Memory B cell (primary cell): ENCODE measurements at places on chromosomes 13 and 19.

DNA sequence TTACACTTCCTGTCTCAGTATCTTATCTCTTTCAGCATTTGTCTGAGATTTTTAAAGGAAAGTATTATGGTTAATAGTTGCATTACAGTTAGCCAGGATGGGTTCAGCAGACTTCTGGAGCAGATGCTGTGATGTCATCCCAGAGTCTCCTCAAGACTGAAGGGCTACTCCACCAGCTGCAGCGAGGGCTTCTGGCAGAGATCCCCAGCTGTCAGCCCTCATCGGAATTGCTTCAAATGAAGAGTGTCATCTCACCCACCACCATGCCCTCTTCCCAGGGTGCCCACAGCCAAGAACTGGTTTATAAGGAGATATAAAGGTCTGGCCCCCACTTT lies 84.4 kb downstream of the FAM216B start:
- H3K36me3 ChIP-seq: peaks cover 1% of the 10 kb centered on the region
- H3K27ac ChIP-seq: no peak overlapping the region

DNA sequence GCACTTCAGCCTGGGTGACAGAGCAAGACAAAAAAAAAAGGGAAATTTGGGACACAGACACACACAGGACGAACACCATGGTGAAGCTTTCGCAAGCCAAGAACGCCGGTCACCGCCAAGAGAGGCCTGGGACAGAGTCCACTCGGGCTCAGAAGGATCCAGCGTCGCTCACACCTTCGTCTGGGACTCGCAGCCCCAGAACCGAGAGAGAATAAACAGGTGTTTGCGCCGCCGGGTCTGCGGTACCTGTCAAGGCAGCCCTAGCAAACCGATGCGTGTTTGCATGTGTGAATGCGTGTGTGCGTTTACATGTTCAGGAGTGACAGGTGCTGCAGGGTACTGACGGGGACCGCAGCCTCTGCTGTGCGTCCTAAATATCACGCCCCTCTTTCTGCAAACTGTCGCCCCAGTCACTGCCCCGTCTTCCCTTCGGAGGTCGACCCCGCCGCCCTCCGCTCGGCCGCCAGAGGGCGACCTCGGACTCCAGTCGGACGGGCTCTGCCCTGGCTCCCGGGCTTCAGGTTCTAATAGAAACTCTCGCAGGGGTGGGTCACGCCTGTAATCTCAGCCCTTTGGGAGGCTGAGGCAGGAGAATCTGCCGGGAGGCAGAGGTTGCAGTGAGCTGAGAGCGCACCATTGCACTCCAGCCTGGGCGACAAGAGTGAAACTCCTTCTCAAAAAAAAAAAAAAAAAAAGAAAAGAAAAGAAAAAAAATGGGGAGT lies 11.8 kb upstream of the CSNK1G2 start:
- H3K4me3 ChIP-seq: peak overlapping the region; percentile 81
- H3K4me1 ChIP-seq: peaks cover 26% of the 10 kb centered on the region
- DNase-seq: peak; percentile 94
- no peaks in the 10 kb centered on the region for H3K27me3 ChIP-seq
- no peaks in the 10 kb centered on the region for H3K36me3 ChIP-seq

GRCh38 chr19:54387991-54388801 lies 23.5 kb upstream of the LAIR1 start:
- H3K27me3 ChIP-seq: peaks cover 6% of the 10 kb centered on the region
- DNase-seq: peak; percentile 26
- no peaks in the 10 kb centered on the region for H3K36me3 ChIP-seq
- peak overlapping the region; percentile 61 for H3K27ac ChIP-seq
- peaks cover 30% of the 10 kb centered on the region for H3K4me1 ChIP-seq
- H3K4me3 ChIP-seq: peak overlapping the region; percentile 85

DNA sequence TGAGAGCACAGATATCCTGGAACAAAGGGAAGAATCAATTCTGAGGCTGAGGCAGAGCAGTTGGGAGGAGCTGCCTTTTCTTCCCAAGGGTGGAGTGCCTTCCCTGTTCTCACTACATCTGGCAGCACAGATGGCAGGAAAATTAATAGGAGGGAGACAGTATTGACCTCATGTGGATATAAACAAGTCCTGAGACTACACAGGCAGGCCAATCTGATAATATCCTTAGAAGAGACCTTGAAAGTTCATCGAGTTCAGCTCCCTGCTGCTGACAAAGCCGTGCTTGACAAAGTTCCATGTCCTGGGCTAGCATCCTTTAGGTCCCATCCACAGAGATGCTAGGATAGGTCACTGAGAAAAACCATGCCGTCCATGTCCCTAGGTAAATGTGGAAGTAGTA lies 1451.5 kb downstream of the EFNB2 start:
- H3K4me1 ChIP-seq: no peaks in the 10 kb centered on the region
- no peak overlapping the region for H3K27ac ChIP-seq
- H3K27me3 ChIP-seq: no peaks in the 10 kb centered on the region
- no peak overlapping the region for H3K4me3 ChIP-seq
- H3K36me3 ChIP-seq: no peaks in the 10 kb centered on the region

- H3K4me3 ChIP-seq: peak overlapping the region; percentile 97
- peaks cover 8% of the 10 kb centered on the region for H3K36me3 ChIP-seq
- DNase-seq: peak; percentile 35
- peak overlapping the region; percentile 95 for H3K27ac ChIP-seq
- H3K4me1 ChIP-seq: peaks cover 60% of the 10 kb centered on the region
- H3K27me3 ChIP-seq: no peaks in the 10 kb centered on the region
Observed at GRCh38 chr19:55254625-55254977, 4.2 kb downstream of the PPP6R1 start.

DNA sequence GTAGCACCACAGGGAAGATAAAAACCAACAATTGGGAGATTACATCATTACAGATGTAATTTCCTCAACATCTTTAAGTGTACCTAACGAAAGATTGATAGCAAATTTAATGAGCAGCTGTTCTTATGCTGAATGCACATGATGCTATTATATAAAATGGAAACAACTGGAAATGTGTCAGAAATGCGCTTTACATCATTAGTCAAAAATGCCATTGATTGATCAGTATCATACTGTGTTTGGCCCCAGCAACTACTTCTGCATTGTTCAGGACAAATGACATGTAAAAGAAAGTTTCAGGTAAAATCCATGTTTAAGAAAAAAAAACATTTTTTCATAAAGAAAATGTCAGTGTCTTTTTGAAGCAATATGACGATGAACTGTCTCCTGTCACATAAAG lies 625.5 kb upstream of the MIR17HG start:
- H3K4me3 ChIP-seq: no peak overlapping the region
- no peaks in the 10 kb centered on the region for H3K4me1 ChIP-seq

GRCh38 chr19:30118760-30119159 lies 176.7 kb downstream of the URI1 start:
- no peak overlapping the region for H3K27ac ChIP-seq
- H3K27me3 ChIP-seq: peaks cover 8% of the 10 kb centered on the region
- H3K4me1 ChIP-seq: peaks cover 4% of the 10 kb centered on the region
- no peak overlapping the region for H3K4me3 ChIP-seq

DNA sequence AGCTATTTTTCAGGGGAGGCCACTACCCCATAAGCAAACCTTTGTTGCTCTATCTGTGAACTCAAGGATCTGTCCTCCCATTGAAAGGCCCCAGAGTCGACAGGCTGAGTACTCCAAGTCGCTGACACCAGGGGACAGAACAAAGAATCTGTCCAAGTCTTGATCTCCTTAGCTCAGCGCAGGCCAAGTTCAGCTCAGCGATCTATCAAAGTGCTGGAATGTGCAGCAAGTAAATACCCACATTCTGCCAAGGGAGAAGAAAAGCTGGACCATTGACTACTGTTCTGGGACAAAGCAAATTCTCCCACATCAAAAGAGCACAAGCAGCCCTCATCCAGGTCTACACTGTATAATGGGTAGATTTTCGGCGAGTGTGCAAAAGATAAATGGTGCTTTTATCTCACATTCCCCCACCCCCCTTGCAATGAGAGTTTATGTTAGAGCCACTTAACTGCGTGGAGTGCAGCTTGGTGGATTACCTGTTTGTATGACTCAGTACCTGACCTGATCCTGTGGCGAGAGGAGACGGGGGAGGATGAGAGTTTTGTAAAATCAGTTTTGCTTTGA lies 391.7 kb upstream of the SGCG start:
- H3K4me1 ChIP-seq: no peaks in the 10 kb centered on the region
- H3K4me3 ChIP-seq: no peak overlapping the region
- H3K36me3 ChIP-seq: no peaks in the 10 kb centered on the region
- no peak for DNase-seq
- H3K27me3 ChIP-seq: peaks cover 3% of the 10 kb centered on the region

- no peaks in the 10 kb centered on the region for H3K4me1 ChIP-seq
- no peaks in the 10 kb centered on the region for H3K36me3 ChIP-seq
- no peaks in the 10 kb centered on the region for H3K27me3 ChIP-seq
- no peak overlapping the region for H3K27ac ChIP-seq
Observed at GRCh38 chr13:110957181-110957884, 42.5 kb upstream of the ANKRD10 start.

- no peak overlapping the region for H3K4me3 ChIP-seq
- H3K36me3 ChIP-seq: no peaks in the 10 kb centered on the region
- peaks cover 3% of the 10 kb centered on the region for H3K27me3 ChIP-seq
- H3K27ac ChIP-seq: no peak overlapping the region
Observed at GRCh38 chr13:44703371-44703770, 127.2 kb upstream of the TSC22D1 start.

GRCh38 chr19:47057328-47057727 lies 8.9 kb upstream of the TMEM160 start:
- no peaks in the 10 kb centered on the region for H3K4me1 ChIP-seq
- no peaks in the 10 kb centered on the region for H3K36me3 ChIP-seq
- H3K27me3 ChIP-seq: peaks cover 5% of the 10 kb centered on the region
- no peak for DNase-seq
- H3K27ac ChIP-seq: no peak overlapping the region

DNA sequence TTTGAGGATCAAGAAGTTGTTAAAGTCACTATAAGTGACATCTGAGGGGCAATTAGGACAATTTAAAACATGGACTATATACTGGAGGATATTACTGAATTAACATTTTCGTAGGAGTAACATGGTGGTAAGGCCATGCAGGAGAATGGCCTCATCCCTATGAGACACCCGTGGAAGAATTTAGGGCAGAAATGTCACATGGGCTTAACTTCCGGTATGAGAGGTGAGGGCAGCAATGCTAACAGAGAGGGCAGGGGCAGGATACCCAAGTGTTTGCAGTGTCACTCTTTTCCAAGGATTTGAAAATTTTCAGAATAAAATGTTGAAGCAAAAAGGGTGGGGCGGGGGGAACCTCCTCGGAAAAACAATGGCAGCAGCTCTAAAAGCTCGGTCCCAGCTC lies 23.6 kb downstream of the RANBP3 start:
- DNase-seq: no peak
- peaks cover 51% of the 10 kb centered on the region for H3K4me1 ChIP-seq
- H3K4me3 ChIP-seq: no peak overlapping the region
- H3K36me3 ChIP-seq: peaks cover 10% of the 10 kb centered on the region
- peak overlapping the region; percentile 64 for H3K27ac ChIP-seq

GRCh38 chr19:4972509-4973230 lies 3.8 kb downstream of the KDM4B start:
- H3K27ac ChIP-seq: no peak overlapping the region
- H3K4me3 ChIP-seq: no peak overlapping the region
- no peak for DNase-seq
- no peaks in the 10 kb centered on the region for H3K27me3 ChIP-seq
- H3K4me1 ChIP-seq: peaks cover 37% of the 10 kb centered on the region
